ENCODE measurements at places on chromosomes 6 and 20. TPM values are rescaled to one million over a fixed set of nuclear protein-coding genes. Genes with fewer than 3 reads are reported as not detected.

Gene TRAPPC3L
- total RNA-seq: not detected

Gene SLC22A2
- not detected for total RNA-seq

Gene HEY2
- not detected for total RNA-seq

Gene NFS1
- total RNA-seq: 139 TPM

Gene IMPG1
- total RNA-seq: not detected

Gene IP6K3
- total RNA-seq: not detected

Gene BPI
- total RNA-seq: not detected

Gene RUNX2
- 5.1 TPM for total RNA-seq
